ENCODE measurements at places on chromosomes 6 and 20.
A peak's percentile ranks its signal among the peaks of the same experiment; 100 is the strongest.

DNA sequence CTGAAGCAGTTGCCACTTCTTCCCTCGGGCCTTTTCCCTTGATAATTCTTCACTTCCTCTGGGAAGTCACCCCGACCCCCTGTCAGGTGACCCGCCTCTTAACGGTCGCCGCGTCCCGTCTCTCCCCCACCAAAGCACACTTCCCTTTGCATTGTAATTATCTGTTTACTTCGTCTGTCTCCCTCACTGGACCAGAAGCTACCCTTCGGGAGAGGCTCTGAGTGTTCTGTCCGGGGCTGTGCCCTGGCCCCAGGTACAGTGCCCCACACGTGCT lies 771 bp upstream of the SNAI1 start:
- DNase-seq = no peak

DNA sequence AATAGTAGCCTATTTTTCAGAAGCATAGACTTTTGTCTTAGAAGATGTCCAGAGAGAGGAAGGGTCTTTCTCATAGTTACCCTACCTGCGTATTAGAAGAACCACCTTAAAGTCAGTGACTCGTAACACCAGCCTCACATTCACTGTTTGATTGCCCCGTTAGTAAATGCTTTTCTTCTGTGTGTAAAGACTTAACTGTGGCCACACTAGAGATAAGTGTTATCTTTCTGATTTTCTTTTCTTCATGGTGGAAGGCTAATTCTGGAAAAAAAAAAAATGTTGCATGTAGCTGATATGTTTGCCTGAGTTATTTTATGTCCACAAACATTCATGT lies 83.9 kb downstream of the SAMD3 start:
- DNase-seq = no peak

DNA sequence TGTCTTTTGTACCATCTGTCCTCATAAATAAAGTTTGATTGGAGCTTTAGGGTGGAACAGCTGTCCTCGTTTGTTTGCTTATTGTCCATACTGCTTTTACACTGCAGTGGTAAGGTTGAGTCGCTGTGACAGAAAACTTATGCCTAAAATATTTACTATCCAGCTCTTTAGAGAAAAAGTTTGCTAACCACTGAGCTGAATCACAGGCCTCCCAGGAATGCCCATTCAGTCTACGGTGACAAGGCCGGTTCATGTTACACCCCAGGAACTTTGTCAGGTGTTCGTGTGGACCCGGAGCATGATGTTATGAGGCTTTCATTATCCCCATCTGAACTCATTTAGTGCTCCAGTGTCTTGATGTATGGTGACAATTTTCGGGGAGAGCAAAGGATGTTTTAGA lies 401.1 kb downstream of the SAMD5 start:
- no peak for DNase-seq

DNA sequence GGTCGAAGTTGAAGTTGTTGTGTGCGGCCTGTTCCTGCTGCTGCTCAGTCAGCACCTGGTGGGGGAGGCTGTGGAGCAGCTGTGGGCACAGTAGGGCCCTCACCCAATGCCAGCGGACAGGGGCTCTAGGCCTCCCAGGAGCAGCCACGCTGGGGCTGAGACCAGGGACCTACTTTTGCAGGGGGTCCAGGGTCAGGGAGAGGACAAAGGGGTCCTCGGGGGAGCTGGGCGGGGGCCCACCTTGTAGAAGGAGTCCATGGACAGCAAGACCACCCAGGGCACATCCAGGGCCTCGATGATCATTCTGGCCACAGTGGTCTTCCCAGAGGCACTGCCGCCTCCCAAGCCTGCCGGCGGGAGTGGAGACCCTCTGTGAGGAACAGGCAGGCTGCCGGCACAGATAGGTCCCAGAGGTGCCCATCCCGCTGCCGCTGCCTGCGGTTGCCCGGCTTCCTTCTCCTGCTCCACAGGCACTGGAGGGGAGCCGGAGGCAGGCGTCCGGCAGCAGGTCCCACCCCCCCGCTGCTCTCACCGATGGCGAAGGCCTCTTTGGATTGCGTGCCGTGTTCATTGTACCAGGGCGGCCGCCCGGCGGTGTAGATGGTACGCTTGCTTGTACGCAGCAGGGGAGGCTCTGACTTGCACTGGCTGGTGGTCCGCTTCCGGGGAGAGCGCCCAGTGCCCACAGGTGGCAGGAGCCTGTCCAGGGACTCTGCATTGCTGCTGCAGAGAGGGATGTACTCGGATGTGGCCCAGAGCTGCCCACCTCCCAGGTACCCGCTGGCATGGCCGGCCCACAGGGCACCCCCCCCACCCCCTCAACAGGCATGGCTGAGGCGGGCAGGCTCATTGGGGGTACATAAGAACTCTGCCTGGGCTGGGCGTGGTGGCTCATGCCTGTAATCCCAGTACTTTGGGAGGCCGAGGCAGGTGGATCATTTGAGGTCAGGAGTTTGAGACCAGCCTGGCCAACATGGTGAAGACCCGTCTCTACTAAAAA lies 10.0 kb downstream of the UCKL1 start:
- no peak for DNase-seq

DNA sequence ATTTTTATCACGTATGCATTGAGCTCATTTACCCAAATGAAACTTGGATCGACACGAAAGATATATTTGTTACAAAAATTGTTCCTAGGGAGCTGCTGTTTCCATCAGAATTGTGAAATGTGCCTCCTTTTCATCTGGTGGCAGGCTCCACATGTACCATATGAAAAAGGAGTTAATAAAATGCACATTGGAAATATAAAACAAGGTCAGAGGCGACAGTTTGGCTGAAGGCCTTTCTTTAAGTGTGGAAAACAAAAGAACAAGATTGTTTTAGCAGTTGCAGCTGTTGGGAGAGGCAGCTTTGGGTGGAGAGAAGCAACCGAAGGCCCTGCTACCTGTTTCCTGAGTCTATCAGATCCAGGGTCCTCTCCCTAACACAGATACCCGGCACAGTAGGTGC lies 334.5 kb upstream of the NT5E start:
- DNase-seq = no peak

DNA sequence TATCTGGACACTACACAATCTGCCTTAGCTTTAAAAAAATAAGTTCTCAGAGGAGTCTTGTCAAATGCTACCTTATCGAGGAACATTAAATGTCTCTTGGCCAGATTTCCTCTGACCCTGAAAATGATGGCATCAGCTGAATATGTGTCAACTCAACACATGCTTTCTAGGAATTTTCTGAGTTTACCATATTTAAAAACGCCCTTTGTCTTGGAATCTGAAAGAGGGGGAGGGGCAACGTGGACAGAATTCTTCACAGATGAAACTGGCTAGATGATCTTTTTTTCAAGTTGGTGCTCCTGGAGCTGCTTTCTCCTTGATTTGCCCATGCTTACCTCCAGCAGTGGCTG lies 5.1 kb downstream of the SOX4 start:
- DNase-seq = no peak

- no peak for DNase-seq
These were observed 62.5 kb upstream of the LOC128125822 start for GRCh38 chr6:63509652-63510352.

DNA sequence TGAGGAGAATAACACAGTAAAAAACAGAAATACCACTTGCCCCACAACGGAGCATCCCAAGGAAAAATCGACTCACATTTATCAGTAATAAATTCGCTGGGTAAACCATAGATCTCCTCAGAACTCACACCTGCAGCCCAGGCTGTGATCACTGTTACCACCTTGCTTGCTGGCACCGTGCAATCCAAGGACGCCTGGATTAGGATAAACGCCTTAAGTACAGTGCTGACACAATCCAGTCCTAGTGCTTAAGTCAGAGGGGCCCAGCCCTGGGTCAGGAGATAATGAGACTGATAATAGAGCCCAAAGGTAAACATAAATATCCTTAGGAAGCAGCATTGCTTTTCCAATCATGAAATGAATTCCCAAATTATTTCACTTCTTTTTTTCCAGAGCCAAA lies 62.5 kb downstream of the EPB41L2 start:
- no peak for DNase-seq

- no peak for DNase-seq
These were observed 43.0 kb upstream of the NELFCD start for GRCh38 chr20:58938078-58938477.

DNA sequence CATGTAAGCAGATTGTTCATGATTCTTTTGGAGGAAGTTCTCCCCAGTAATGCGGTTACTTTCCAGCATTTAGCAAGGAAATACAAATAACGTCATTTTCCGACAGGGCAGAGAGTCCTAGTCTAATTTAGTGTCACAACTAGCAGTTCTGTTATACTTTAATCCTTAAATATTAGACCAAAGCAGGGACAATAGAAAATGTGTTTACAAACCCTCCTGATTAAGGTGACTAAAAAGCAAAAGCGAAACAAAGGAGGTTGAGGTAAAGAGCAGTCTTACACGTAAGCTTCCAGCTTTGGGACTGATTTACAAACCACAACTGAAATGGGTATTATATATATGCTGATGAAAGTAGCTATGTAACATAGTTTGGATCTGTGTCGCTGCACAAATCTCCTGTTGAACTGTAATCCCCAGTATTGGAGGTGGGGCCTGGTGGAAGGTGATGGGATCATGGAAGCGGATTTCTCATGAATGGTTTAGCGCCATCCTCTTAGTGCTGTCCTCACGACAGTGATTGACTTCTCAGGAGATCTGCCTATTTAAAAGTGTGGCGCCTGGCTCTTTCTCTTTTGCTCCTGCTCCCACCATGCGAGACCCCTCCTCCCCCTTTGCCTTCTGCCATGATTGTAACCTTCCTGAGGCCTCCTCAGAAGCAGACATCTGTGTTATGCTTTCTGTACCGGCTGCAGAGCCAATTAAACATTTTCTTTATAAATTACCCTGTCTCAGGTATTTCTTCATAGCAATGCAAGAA lies 81.9 kb downstream of the PLCB1 start:
- DNase-seq = peak; percentile 24

- no peak for DNase-seq
These were observed 597 bp upstream of the HINT3 start for GRCh38 chr6:125955973-125956372.

- DNase-seq = no peak
These were observed 87.8 kb downstream of the GINS1 start for GRCh38 chr20:25495189-25495824.

DNA sequence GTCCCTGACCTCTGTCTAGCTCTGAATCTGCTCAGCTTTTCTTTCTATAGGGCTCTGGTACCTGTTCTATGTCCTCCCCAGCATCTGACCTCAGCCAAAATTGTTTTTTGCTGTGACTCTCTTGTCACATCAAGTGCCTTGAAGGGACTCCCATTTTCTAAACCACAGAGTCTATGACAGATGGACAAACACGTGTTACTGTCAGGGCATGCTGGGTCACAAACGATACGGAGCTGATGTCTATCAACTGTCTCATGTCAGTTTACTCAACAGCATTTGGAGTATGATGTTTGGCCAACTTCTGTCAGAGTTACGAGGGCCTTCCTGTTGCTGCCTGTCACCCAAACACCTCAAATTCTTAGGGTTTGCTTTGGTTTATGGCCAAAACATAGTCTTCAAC lies 20.5 kb downstream of the ID4 start:
- no peak for DNase-seq

DNA sequence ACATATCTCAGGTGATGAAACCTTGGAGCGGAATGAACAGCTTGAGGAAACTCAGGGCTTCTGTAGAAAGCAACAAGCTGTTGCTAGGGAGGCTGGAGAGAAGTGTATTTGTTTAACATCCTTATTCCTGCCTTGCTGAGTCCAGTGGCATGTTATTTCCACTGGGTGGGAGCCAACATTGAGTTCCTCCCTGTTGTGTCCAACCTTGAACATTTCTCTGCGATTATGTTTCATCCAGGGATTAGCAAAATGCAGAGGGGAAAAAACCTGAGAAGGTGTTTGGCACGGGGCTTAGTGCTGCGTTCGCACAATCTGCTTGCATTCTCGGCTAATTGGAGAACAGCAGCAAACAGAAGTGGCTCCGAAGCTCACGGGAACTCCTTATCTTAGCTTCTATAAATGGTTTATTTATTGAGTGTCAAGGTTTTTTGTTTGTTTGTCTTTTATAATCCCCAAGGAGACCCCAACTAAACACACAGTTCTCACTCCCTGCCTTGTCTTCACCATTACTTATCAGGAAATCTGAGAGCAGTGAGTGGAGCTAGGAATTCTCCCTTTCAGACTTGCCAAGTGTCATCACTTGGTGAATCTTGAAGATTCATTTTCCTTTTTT lies 412.8 kb downstream of the CDC5L start:
- no peak for DNase-seq

DNA sequence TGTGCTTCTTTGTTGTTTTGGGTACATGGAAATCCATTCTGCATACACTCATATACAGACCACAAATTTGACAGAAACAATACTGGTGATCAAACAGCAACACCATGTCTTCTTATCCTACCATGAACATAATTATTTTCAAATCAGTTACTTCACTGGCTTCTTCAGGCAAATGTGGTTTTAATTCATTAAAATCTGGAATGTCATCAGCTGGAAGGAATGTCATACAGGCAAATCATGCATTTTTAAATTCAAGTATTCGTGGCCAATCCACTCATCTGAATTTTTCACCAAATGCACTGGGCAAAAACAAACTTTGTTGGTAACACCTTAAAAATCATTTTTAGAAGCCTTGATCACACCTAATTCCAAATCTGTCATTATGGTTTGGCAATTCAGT lies 59.3 kb downstream of the KIF6 start:
- no peak for DNase-seq

- DNase-seq = no peak
These were observed 18.6 kb upstream of the NT5E start for GRCh38 chr6:85431271-85431670.

DNA sequence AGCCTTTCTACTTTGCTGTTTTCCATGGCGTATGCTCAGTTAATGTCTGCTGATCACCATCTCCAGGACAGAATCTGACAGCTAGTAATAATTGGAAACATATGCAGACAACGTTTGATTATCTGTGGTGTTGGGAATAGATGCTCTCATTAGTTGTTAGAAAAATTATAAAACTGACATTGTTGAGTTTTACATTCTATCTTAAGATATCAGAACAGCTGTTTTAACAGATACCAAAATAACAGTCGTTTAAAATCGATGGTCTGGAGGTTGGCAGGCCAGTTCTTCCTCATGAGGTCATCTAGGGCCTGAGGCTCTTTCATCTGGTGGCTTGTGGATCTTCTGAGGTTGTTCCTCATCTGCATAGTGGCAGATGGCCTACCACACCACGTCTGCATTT lies 137.6 kb downstream of the AIG1 start:
- no peak for DNase-seq
